Stimulated activated CD4-positive, alpha-beta T cell treated with anti-CD3 and anti-CD28 coated beads, Interleukin-1b, Interleukin-23, amount 100 ng/mL, for 48 hours (primary cell): ENCODE measurements at places on chromosomes 6 and 20.
A peak's percentile ranks its signal among the peaks of the same experiment; 100 is the strongest.

DNA sequence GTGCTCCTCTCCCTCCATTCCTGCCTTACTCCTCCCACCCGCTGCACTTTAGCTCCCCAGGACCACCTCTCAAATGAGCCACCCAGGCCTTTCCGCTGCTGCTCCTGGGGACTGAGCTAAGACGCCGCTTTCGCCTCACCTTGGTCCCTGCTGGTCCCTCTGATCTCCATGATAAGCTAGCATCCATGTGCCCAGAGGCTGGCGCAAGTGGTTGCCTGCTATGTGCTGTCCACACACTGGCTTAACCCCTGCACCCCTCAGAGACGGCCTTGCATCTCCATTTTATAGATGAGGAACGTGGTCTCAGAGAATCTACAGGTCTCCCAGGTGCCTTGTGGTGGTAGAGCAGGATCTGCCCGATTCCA lies 160.1 kb upstream of the PMEPA1 start:
- no peak for DNase-seq

DNA sequence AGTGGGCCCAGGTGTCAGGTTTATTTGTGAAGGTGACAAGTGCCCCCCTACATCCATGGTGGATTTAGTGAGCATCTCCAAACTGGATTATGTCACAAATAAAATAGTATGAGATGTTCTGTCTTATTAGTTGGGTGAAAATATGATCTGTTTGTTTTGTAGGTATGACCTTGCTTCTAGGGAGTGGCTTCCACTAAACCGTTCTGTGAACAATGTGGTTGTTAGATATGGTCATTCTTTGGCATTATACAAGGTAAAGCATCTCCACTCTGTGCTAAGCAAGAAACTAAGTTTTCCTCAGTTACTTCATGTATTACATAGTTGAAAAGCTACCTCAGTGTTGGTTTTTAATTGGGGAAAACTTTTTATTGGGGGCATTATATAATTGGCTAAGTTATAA lies 88.4 kb downstream of the ATRN start:
- DNase-seq: no peak

GRCh38 chr20:23232219-23232581 lies 118.4 kb upstream of the NXT1 start:
- no peak for DNase-seq

- DNase-seq: peak; percentile 1
These were observed 20.1 kb downstream of the RNF24 start for GRCh38 chr20:3995067-3995748.

DNA sequence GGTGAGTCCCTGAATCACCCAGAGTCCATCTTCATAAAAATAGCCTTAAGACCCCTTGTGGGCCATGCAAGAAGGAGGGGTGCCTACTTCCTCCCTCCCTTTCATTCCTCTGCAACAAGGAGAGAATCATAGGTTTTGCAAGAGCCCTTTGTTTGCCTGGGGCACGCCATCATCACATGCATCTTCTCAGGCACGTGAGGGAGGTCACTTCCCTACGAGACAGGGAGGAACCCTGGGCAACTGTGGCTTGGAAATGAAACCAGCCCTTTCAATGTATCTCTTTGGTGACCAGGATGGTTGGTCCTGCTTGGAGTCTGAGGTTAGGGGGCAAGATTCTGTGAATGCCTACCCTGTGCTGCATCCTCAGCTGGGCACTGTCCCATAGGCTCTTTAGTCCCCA lies 194.8 kb downstream of the MAFB start:
- DNase-seq: no peak

DNA sequence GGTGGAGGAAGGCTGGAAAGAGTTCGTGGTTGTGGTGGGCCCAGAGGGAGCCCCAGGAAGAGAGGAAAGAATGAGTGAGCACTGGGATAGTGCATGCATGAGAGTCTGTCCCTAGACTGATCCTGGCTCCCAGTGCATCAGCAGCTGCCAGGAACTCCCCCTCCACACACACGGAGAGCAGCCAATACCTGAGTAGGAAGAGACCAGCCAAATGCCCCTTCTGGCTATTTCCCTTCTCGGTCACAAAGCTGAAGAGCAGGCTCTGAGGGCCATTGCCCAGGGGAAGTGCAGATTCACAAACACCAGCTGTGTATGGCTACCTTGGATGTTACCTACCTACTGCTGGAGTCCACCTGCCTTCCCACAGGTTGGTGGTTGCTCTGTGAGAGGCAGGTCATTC lies 45.1 kb downstream of the GABRR2 start:
- DNase-seq: no peak

DNA sequence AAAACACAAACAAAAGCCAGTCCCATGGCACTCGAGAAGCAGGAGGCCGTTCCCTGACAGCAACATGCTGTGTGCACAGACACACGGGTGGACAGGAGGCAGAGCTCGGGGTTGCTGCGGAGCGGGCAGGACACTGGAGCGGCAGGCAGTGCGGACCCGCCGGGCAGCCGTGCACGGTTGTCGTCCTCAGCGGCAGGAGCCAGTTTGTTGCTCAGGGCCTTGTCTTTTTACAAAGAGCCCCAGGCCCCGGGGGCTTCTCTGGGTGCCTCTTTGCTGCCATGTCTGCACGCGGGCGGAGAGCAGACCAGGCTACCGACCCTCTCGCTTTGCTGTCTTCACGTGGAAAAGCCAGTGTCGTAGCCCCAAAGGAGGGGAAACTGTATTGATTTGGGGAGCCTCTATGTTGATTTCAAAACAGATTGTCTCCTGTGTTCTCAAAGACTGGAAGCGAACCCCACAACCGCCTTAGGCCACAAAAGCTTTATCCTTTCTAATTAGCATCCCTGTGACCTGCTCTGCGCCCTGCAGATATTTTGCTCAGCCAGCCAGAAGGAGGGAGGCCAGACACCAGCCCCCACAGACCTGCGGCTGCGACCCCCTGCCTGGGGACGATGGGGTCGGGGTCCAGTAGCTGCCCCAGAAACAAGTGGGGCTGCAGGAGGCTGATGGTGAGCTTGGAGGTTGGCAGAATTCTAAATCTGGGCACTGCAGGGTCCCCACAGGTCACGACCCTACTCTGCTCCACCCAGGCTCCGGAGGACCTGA lies 50.2 kb downstream of the ERMARD start:
- DNase-seq: no peak
